ENCODE measurements at places on chromosomes 7 and 10.

DNA sequence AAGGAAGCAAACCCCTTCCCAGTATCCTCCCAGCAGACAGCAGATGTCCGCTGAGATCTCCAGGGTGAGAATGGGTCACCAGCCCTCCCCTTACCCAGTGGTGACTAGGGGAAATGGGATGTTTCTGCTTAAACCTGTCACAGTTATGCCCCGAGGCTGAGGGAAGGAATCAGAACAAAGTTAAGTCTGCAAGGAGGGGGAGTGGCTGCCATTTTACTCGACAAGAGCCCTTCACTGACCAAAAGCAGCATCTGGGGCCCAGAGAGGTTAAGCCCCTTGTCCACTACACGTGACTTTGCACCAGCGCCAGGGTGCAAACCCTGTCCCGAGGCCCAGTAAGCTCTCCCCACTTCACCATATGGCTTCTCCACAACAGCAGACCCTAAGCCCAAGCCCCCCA lies 4.6 kb upstream of the NANOS1 start:
- DNase-seq, result no peak

GRCh38 chr7:38625866-38626265 lies 5.3 kb downstream of the AMPH start:
- DNase-seq, result no peak

- no peak for DNase-seq
These were observed 201.5 kb downstream of the TMEM178B start for GRCh38 chr7:141275350-141275749.

DNA sequence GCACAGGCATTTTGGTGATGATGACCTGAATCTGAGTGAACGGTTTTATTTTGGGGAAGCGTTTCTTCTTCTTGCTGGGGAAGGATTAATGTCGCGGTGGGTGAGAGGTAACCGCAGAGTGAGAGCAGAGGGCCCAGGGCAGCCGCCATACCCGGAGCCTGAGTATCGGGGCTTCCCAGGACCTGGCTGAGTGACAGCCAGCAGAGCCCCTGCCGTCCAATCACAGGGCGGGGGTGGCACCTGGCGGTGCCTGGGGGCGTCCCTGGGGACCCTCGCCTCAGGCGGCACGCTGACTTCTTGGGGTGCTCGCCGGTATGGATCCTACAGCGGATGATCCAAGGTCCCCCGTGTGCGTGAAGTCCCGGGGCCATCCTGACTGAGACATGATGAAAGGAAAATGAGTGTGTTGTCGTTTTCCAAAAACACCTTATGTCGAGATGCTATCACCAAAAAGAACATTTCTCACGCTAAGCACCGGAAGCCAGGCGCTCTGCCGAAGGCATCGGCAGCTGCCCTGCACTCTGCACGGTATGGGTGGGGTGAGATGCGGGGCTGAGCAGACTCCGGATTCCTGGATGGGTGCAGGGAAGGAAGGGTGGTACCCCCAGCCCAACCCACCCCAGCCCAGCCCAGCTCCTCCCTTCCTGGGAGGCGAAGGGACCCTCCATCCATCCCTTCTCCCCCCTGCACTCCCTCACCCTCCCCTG lies 227.9 kb upstream of the SHH start:
- no peak for DNase-seq

DNA sequence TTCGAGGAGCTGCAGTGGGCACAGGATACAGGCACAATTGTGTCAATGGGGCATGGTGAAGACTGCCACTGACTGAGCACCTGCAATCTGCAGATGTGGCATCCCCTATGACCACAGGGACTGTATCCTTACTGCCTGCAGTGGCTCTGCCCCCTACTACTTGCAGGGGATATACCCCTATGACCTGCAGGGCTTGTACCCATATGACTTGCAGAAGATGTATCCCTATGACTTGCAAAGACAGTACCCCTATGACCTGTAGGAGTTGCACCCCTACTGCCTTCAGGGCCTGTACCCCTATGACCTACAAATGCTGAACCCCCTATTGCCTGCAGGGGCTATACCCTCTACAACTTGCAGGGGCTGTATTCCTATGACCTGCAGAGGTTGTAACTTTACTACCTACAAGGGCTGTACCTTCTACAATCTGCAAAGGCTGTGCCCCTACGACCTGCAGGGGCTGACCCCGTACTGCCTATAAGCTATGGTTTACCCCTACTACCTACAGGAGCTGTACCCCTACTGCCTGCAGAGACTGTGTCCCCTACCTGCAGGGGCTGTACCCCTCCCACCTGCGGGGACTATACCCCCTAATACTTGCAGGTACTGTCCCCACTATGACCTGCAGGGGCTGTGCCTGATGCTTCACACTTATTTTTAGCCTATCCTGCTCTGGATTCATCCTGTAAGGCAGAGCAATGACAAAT lies 65.9 kb upstream of the ADAM12 start:
- DNase-seq, result no peak

DNA sequence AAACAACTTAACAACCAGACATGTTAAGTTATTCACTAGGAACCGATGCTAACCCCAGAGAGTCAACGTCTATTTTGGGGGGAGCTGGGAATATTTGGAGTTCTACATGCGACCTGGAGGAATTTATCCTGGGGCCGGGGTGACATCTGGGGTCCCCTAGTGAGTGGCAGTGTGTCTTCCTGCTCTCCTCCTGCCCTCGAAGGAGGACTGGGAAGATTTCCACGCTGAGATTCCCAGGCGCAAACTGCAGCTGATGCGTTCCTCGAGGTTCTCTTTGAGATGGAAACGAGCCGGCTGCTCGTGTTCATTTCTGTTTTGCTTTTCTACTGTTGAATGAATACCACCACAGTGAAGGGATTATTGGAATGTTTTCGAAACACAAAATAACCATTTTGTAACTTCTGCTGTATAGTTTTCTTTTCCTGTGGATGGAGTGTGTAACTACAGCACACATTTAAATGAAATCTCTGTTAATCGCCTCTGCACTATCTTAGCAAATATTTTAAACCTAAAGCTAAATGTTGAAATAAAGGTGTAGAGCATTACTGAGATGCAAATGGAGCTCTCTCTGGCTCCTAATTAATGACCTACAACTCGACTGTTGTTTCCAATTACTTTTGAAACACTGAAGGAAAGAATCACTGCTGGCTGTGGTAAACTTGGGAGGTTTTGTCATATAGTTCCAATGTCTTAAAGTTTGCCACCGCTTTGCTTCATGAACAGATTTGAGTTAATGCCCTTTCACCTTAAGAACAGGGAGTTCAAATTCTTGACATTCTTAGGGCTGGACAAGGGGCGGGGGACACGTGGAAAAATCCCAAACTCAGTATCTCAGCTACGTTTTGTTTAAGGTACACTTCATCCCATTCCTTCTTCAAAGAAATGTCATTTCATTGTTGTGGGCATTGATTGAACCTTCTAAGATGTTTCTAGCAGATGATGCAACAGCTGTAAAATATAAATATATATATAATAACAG lies 21.1 kb downstream of the GATA3 start:
- no peak for DNase-seq

GRCh38 chr10:24706479-24707118 lies 17.1 kb downstream of the ARHGAP21 start:
- DNase-seq, result peak; percentile 28

DNA sequence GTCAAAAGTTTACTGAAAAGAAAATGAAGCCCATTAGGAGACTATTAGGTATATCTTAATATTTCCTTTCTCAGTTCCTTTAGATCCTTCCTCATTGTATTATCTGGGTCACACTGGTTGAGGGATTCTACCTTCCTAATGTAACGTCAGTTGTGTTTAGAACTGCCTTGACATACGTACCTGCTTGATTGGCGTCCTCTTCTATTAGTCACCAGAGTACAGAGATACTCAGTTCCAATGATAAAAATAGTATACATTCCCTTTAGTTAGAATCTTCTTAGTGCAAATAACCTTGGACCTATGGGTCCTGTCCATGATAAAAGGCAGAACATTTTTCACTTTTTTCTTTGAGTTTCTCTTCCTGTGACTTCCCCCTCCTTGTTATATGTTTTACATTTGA lies 45.2 kb downstream of the AHCYL2 start:
- DNase-seq, result no peak

DNA sequence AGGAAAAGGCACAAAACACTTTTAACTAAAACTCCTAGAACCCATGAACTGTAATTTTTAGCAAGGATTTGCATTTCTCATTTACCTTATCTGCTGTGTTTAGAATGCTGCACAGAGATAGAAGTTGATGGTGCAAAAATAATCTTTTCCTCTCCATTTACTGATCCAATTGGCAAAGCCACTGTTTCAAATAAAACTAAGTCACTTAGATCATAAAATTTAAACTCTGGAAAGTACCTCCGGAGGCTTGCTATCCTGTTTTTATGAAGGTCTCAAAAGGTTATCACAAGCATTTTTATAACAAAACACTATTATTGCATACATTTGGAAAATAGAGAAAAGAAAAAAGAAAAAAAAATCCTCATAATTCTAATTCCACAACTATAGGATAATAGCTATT lies 7.6 kb downstream of the CPA2 start:
- no peak for DNase-seq

DNA sequence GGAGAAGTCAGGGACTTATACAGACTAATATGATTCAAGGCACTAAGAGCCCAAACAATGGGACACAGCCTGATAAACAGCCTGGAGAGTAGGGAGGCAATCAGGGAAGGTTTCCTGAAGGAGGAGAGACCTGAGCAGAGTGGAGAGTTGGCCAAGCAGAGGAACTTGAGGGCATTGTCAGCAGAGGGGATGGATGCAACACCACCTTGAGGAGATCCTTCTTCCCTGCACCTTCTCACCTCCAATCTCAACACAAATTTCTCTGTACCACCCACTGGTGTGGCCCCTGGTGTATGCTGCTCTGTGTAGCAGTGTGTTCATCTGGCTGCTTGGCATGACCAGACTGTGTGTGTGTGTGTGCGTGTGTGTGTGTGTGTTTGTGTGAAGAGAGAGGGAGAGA lies 146.2 kb downstream of the WDR11 start:
- DNase-seq, result no peak

DNA sequence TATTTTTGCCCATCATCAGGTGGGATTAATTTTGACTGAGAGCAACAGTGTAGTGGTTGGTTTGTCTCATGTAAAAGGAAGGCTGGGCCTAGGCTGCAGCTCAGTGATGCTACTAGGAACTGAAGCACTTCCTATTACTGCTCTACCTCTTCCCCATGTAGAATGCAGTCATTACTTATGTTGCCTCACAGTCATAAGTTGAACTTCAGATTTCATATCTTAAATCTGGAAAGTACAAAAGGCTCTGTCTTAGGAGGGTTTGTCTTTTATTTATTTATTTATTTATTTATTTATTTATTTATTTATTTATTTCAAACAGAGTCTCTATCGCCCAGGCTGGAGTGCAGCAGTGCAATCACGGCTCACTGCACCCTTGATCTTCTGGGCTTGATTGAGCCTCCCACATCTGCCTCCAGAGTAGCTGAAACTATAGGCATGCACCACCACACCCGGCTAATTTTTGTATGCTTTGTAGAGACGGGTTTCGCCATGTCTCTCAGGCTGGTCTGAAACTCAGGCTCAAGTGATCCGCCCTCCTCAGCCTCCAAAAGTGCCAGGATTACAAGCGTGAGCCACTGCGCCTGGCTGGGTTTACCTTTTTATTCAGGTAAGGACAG lies 721.7 kb upstream of the GALNT17 start:
- DNase-seq, result no peak

- DNase-seq, result no peak
These were observed 245.6 kb downstream of the SLC25A13 start for GRCh38 chr7:96076350-96076707.

GRCh38 chr7:142759433-142759832 lies 10.2 kb downstream of the PRSS1 start:
- DNase-seq, result no peak

GRCh38 chr10:17792991-17793390 lies 16.2 kb upstream of the MRC1 start:
- no peak for DNase-seq

- no peak for DNase-seq
These were observed 106.7 kb upstream of the ETV1 start for GRCh38 chr7:14096159-14096558.

DNA sequence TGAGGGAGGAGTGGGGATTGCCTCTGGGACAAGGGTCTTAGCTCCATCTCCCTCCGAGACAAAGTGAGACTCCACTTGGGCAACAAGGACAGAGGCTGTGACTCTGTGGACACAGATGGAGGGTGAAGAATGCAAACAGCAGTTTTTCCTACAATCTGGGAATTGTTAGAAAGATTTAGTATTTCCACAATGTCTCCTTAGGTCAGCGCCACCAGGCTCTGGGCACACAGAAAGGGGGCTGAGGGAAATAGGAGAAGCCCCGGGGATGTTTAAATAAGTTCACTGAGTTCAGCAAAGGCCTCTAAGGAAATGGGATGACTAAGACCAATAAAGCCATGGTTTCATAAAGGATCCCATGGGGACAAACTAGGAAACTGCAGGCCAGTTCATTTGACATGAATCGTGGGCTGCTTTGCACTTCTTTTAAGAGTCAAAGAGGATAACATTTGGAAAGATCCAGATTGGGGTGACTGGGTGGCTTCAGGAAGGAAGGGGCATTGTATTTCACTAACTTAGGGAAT lies 219.8 kb upstream of the GLI3 start:
- DNase-seq, result no peak

DNA sequence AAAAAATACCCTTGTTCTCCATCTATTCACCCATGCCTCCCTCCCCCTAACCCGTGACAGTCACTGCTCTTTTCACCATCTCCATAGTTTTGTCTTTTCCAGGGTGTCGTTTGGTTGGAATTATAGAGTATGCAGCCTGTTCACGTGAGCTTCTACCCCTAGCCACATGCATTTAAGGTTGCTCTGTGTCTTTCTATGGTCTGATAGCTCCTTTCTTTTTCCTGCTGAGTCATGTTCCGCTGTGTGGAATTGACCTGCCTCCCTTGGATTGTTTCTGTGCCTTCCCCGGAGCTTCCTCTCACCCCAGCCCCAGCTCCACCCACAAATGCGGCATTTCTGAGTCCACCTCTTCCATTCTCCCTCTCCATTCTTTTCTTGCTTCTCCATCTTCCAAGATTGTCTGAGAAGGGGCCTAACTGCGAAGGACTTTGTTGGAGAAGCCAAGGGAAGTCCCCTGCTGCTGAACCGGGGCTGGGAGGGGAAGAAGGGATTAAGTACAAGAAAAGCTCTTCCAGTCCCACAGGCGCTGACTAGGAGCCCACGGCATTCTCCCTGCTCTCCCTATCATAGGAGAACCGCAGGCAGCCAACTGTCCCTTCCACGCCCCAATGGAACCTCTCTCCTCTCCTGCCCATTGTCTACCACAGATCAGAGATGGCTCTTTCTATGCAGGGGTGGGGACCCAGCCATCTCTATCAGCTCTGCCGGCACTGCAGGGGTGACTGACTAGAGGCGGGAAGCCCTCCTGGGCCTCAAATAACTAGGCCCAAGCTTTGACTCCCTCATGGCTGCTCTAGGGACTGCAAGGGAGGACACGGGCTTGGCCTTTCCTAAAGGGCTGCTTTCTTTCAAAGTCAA lies 87.5 kb upstream of the ANLN start:
- no peak for DNase-seq

DNA sequence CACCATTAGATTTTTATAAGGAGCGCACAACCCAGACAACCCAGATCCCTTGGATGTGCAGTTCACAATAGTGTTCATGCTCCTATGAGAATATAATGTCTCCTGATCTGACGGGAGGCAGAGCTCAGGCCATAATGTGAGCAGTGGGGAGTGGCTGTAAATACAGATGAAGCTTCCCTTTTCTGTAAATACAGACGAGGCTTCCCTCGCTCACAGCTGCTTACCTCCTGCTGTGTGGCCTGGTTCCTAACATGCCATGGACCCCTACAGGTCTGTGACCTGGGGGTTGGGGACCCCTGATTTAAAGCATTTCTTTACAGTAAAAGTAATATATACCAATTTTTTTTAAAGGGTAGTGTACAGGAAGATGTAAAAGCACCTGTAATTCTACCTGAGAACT lies 33.2 kb downstream of the HELLS start:
- DNase-seq, result no peak
